ENCODE measurements at places on chromosomes 7 and 10.

DNA sequence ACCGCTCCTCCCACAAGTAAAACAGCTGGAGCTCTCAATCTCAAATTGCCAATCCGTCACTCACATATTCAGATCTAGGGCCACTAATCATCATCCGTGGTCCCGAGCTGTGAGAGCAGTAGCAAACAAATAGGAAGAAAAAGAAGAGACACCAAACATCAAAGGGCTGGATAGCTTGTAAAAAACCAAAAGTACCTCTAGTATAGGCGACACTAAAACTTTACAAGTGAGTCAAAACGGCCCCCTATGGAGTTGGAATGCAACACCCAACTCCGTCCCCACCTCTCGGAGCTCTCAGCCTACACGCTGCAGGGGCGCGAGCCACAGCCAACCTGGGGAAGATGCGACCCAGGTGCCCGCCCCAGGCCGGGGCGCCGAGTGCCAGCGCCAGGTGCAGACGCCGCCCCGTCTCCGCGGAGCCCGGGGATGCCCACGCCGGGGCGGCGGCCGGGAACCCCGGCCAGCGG is 581 bp downstream of the FAM3C start:
- peak; percentile 61 for DNase-seq

- DNase-seq, result no peak
Measured at GRCh38 chr7:71905821-71906220, 506.3 kb downstream of the CALN1 start.

DNA sequence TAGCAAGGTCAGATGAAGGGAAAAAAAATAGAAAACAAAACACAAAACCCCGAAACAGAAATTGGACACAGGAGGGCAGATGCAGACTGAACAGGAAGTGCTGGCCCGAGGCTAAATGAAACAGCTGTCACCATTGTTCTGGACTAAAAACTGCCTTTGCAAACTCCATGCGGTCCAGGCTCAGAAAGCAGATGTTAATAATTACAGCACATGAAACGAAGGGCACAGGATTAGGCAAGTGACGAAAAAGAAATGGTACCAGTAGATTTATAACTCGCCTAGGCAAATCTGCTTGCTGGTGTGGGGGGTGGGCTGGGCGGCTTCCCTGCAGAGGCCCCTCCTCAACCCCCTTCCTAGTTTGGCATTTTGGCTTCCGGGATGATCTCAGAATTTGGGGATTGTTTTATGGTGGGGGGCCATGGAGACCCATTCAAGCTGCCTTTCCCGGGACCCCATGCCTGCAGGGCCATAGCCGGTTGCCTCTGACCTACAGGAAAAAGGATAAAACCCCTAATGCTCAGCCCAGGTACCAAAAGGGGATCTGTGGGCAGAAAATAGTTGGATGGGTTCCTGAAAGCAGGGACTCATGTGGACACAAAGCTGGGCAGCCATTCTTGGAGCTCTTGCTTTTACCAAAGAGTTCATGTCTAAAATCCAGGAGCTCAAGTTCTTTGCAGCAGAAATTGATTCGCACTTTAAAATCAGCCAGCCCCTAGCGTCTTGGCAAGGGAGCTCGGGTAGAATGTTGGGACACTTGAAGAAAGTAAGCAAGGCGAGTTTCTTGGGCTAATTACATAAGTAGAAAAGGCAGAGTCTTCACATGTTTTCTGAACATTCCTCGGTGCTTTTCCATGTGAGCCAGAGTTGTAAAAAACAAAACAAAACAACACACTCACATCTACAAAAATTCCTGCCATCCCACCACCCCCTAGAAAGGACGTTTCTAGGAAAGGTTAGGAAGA is 39.0 kb upstream of the EMX2 start:
- no peak for DNase-seq

DNA sequence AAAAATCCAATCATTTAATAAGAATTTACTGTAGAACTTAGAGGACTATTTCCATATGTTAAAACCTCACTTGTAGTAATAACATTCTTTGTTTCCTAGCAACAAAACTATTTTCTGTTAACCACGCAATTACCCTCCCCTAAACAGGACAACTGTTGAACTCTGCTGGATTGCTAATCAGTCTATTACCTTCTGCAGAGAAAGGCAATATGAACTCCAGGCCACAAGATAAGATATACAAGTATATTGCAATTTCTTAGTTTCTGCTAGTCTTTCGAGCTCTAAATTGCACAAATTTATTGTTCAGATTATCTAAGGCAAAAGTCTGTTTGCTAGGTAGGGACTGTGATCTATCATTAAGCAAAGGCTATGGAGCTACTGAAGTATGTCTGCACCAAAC is 920.1 kb upstream of the LRRN3 start:
- no peak for DNase-seq

DNA sequence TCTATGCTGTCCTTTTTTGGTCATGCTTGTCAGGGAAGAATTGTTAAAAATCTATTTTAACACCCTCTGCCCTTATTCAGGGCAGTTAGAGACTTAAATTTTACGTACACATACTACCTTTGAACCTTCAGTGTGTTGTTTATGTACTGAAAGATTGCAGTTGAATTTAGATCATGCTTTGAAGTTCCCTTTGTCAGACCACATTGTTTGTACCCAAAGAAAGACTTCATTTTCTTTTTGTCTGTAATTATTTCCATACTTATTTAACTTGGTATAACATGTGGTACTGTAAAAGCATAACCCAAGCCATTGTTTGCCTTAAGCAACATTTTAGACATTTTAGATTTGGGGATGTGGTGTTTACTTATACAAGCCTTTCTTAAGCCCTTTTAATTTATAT is 96.1 kb downstream of the MMRN2 start:
- no peak for DNase-seq

DNA sequence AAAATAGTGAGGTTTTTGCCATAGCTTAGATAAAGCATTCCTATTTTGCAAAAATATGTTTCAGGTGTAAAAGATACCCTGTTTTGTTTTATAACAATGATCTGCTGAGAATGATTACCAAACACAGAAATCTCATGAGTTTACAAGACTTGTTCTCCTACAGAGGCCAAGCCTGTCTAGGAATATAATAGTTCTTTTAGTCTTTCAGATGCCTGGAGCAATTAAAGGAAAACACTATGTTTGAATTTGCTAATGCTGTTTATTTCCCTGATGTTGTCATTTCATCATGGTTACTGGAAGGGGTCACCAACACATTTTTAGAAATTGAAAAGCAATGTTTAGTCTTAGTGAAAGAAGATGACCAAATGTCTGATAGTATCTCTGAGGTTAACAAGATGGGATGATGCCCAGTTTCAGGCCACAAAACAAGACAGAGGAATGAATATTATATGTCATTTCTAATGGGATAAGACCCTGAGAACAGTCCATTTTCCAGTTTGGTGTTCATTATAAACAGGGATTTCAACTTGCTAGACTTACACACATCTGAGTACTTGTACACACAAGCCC is 559.9 kb downstream of the INHBA start:
- DNase-seq, result no peak

- no peak for DNase-seq
Measured at GRCh38 chr7:51366930-51367613, 50.5 kb upstream of the COBL start.

DNA sequence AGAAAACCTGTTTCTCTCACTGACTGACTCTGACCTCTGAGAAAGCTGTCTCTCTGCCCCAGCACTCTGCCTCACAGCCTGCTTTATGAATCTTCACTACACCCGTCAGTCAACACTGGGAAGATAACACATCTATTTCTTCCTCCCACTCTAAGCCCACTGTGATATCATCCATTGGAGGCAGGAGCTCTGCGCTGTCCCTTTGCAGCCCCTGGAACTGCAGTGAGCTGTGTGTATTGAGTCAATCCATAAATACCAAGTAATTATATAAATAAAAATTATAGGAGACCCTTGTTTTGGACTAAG is 17.2 kb upstream of the FXYD4 start:
- DNase-seq, result no peak

DNA sequence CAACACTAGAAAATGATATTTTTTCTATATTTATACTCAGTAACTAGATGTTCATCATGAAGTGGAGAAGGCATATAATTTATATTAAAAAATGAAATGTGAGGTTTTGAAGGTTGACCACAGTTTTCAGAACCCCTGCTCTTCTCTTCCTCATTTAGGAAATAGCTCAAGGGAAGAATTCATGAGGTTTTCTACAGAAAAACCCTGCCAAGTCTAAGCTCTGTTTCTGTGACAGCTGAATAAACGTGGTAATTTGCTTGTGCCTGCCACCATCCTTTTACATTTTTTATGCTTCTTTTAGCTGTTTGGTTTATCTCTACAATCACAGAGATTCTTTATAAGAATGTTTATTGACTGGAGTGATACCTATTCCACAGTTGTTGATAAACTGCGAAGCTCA is 630.3 kb upstream of the POT1 start:
- no peak for DNase-seq

- no peak for DNase-seq
Measured at GRCh38 chr10:32167450-32167849, 111.2 kb upstream of the KIF5B start.

DNA sequence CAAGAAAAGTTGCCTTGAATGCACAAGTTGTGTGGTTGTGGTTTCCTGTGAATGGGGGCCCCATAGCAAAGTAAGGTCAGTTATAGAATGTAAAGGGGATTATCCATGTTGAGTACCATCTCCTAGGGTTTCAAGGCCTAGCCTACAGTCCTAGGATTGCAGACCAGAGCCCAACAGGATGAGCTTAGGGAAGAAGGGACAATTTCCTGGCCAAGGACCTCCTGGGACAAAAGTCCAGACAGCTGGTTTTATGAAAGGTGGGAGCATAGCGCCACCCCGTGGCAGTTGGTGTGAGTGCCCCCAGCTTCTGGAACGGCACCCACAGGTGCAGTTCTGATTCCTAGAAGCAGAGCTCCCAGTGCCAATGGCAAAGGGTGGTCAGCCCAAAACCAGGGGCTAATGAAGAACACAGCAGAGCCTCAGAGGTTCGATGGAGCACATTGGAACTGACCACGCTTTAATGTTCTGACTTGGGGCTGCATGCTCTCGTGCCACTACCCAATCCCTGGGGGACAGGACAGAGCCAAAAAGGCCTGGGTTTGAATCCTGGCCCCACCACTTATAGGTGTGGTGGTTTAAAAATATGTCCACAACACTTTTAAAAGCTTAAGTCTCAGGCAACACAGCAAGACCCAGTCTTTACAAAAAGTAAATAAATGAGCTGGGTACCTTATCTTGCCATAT is 25.8 kb upstream of the TMEM120A start:
- DNase-seq, result peak; percentile 67

DNA sequence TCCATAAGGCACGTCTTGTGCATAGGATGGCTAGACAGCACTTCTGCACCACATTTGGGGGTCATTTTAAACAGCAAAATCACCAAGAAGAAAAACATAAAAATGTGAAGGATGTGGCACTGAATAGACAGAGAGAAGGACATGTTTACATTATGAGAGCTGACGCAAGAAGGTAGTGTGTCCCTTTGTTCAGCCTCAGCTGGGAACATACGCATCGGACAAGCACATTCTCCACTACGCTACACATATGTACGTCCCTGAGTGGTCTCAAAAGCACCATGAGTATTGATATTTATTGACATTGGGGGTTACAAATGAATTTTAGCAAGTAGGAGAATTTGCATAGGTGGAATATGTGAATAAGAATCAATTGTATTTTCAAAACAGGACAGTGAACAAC is 20.2 kb downstream of the DDC start:
- no peak for DNase-seq

DNA sequence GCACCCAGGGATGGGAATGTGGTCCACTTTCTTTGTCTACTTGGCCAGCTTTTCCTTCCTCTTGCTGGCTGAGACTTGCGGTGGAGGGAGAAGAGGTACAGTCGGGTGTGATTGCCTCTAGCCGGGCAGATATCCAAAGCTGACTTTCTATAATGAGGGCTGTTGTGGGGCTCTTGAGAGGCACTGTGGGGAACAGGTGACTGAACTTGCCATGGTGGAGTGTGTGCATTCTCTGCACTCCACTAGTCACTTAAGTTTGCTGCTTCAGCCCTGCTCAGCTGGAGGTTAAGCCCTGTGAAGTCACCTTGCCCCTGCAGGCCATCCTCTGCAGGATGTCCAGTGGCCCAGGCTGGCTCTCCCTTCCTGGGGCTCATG is 116.6 kb downstream of the AOAH start:
- DNase-seq, result no peak

- no peak for DNase-seq
Measured at GRCh38 chr10:131435760-131436457, 124.4 kb upstream of the TCERG1L start.

DNA sequence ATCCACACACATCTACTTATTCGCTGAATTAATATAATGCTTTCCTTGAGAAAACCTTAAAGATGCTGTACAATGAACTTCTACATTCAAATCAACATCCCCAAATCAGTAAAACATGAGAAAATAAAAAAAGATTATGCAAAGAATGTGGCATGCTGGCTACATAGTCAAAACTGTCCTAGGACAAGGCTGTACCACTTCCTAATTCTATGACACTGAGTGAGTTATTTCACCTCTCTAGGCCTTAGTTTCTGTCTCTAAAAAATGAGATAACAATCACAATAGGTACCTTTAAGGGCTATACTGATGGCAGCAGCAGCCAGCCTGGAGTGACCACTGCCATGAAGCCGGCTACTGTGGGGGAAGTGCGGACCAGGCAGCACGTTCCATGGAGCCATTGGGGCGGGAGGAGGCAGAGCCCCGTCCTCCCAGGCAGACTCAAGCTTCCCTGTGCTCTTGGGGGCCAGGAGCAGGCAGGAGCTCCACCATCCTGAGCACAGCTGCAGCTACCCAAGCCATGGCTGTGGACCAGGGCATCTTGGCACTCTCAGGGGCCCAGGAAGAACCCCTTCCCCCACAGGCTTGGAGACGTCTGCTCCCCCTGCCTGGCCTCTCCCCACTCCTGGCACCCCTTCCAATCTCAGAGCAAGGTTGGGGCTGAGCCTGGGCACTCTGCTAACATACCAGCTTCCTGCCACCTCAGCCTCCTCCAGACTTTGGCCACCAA is 110.2 kb downstream of the ELAPOR2 start:
- no peak for DNase-seq

DNA sequence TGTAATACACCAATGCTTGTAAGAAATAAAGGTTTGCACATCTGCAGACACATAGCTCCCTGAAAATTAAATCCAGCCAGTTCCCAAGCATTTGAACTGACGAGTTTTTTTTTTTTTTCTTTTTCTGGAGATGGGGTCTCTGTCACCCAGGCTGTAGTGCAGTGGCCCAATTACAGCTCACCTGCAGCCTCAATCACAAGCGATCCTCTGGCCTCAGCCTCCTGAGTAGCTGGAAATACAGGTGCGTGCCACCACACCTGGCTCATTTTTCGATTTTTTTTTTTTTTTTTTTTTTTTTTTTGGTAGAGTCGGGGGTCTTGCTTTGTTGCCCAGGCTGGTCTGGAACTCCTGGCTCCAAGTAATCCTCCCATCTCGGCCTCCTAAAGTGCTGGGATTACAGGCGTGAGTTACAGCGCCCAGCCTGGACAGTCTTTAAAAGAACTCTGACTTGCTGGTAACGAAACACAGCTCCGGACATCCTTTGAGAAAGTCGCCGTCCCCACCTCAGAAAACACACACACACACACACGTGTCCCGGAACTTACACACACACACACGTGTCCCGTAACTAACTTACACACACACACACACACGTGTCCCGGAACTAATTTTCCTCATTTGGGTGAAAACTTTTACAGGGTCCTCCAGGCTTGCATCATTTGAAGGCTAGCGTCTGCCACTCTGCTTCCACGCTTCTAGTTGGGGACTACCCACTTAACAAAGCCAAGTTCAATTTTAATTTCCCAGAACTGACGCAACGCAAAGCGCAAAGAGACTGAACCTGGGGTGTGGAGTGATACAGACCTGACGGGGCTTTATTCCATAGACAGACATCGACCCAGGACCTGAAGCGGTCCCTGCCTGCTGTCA is 18.6 kb downstream of the OCM2 start:
- DNase-seq, result no peak

GRCh38 chr10:35223016-35223415 is 96.4 kb downstream of the CREM start:
- DNase-seq, result no peak

GRCh38 chr10:4013651-4014121 is 228.7 kb upstream of the KLF6 start:
- no peak for DNase-seq

Data from activated naive CD4-positive, alpha-beta T cell treated with anti-CD3 and anti-CD28 coated beads, Interleukin-2, amount 50 U/mL, for 16 hours (primary cell).